ENCODE measurements at places on chromosomes 3 and 15. TPM values are rescaled to one million over a fixed set of nuclear protein-coding genes. Genes with fewer than 3 reads are reported as not detected.

RNF168 gene
- 31.1 TPM for total RNA-seq

ARL14 gene
- not detected for total RNA-seq

DNA sequence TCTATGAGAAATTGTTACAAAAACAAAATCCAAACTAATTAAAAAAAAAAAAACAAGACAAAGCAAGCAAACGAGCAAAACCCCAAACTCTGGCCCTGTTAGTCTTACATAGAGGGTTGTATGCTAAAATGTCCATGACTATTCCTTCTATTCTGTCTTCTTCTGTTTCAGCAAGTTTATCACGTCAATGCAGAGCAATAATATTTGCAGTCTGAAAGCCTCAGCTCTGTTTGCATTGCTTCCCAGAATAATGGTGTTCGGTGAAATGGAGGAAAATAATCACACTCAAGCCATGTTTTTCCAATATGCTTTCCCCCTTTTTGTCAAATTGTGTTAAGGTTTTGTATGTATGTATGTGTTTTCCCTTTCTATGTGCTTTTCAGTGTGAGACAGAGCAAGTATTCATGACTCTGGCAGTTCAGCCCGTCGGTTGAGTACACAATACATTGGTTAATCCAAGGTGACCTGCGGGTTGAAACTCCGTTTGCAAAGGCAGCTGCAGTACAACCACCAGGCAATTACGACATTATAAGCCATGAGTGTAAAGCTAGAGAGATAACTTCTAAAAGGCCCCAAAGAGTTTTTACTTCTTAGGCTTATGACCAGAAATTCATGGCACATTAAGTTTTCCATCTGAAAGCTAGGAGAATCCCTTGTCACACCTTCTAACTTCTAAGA is 34.9 kb upstream of the MAGI1 start:
- no peak for DNase-seq

GRCh38 chr3:134277066-134277660 is 26.5 kb upstream of the RYK start:
- no peak for DNase-seq

GRCh38 chr3:115549071-115549470 is 74.2 kb upstream of the GAP43 start:
- no peak for DNase-seq

GRCh38 chr3:61575893-61576292 is 14.5 kb downstream of the PTPRG start:
- DNase-seq: no peak

GRCh38 chr3:104903064-104903463 is 463.6 kb upstream of the ALCAM start:
- no peak for DNase-seq

DNA sequence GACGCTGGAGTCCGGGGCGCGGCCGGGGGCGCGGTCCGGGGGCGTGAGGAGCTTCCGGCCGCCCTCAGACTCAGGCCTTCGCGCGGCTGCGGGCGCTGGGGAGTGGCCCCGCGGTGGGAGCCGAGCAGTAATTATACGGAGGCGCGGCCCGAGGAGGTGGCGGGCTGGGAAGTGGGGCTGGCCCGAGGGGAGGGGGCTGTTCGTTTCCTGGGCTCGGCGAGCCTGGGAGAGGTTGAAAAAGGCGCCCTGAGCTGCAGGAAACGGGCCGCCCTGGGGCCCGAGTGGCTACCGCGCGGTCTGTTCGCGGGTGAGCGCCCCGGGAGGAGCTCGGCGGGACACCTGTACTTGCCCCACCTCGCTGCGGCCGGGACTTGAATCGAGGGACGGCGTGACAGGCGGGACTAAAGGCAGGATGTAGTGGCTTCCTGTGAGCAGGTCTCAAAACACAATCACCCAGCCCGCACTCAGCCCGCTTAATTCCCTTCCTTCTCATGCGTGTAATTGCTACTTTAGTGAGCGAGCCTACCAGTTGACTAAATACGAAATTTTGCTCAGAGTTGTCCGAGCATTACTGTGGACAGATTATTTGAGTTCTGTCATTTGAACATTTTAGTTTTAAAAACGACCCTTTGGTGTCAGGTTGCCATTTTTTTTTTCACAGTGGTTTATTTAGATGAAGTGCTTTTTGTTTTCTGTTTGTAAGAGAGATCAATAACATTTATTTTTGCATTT is 860 bp downstream of the RASA2 start:
- peak; percentile 93 for DNase-seq

- DNase-seq: no peak
These were observed 11.6 kb downstream of the RCCD1 start for GRCh38 chr15:90966262-90966661.

GRCh38 chr3:156837115-156837514 is 11.0 kb downstream of the LEKR1 start:
- DNase-seq: no peak

DNA sequence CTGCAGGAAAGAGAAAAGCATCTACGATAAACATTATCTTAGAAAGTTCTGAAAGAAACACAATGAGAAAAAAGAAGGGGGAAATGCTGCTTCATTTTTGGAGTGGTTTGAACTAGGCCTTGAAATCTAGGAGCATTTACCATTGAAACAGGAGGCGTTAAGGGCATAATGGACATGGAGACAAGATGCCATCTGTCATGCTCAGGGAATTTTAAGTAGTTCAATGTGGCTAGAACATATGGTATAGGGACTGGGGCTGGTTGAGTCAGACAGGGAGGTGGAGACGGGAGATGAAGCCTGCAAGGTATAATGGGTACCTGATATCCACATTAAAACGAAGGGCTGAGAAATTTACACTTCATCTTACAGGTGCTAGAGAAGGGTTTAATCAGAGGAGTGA is 10.4 kb upstream of the PLAAT1 start:
- DNase-seq: no peak

GRCh38 chr15:57462381-57462780 is 86.1 kb downstream of the CGNL1 start:
- no peak for DNase-seq

DNA sequence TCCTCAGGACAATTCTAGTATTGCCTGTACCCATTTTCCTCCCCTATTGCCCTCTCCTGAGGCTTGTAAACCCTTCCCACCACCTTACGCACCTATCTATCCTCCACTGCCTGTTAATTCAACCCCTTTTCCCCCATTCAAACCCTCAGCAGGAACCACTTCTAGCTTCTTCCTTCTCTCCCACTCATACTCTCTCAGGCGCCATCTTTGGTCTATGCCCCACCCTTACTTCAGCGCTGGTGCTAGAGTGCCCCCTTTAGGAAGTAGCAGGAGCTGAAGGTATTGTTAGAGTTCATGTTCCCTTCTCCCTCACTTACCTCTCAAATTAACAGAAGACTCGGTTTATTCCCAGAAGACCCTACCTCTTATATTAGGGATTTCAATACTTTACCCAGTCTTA is 121.8 kb upstream of the NLGN1 start:
- DNase-seq: no peak

GRCh38 chr15:50055750-50056157 is 63.3 kb downstream of the ATP8B4 start:
- DNase-seq: no peak
